ENCODE measurements at places on chromosomes 6 and 20.

- DNase-seq: no peak
Observed at GRCh38 chr6:133894795-133895358, 6.0 kb downstream of the TCF21 start.

GRCh38 chr20:45461225-45461624 lies 8.3 kb upstream of the WFDC2 start:
- DNase-seq: no peak

DNA sequence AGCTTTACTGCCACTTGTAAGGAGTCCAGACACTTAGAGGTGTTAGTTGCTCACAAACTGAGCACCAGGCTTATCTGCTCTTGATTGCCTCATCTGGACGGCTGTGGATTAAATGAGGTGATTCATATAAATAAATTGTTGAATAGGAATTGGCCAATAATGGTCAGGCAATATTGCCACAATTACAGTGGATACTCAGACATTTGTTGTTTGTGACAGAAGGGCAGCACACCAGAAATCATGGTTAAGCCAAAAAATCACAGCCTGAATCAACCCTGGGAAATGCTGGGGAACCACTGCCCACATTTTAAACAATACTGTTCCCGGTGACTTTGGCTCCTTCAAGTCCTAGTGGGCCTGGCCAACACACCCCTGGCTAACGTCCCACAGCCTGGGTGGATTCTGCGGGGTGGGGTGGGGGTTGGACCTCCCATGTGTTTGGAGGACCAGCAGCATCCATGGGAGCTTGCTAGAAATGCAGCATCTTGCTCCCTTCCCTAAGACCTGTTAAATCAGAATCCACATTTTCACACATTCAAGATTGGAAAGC lies 29.5 kb upstream of the SPDEF start:
- DNase-seq: no peak

DNA sequence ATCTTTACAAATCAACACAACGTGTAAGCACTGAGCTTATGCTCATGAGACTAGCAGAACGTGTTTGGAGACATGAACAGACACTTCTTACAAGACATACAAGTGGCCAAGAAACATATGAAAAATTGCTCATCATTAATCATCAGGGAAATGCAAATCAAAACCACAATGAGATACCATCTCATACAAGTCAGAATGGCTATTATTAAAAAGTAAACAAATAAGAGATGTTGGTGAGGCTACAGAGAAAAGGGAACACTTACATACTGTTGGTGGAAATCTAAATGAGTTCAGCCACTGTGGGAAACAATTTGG lies 327.9 kb upstream of the SOX4 start:
- no peak for DNase-seq

DNA sequence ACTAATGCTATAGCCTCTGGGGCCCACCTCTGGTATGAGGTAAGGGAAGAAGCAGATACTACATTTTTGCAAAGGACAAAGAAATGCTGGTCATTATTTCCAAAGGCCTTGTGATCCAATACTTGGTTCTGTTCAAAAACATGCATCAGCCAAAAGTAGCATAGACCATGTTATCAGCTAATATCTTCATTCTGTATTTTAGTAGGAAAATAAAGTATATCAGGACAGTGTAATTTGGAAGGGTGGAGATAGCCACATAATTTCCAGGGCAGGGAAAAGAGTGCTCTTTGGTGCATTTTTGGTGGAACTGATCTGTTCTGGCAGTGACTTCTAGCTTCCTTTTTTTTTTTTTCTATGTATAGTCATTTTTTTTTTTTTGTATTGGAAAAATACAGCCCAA lies 258.0 kb upstream of the SOX4 start:
- DNase-seq: no peak

- DNase-seq: no peak
Observed at GRCh38 chr6:53412751-53413150, 64.0 kb upstream of the ELOVL5 start.

DNA sequence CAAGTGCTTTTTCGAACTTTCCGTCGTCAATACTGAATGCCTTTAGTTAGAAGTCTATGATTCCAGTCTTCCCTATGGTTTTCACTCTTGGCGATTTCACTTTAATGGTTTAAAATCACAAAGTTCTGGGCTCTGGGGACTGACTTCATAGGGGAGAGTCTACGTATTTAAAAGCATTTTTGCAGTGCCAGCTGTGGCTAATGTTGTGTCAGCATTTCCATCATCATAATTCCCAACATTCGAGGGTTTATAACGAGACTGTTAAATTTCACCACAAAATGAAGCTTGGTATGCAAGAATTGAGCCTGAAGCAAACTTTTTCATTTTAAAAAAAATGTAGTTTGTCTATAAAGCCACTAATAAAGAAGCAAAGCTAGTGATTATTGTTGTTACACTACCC lies 242.7 kb downstream of the SOX4 start:
- no peak for DNase-seq

- DNase-seq: no peak
Observed at GRCh38 chr20:24321973-24322372, 147.5 kb upstream of the SYNDIG1 start.

- DNase-seq: no peak
Observed at GRCh38 chr6:2810092-2810671, 31.5 kb downstream of the SERPINB1 start.

- no peak for DNase-seq
Observed at GRCh38 chr6:155447949-155448348, 7.7 kb downstream of the NOX3 start.

GRCh38 chr6:146860583-146860982 lies 261.8 kb downstream of the ADGB start:
- no peak for DNase-seq

DNA sequence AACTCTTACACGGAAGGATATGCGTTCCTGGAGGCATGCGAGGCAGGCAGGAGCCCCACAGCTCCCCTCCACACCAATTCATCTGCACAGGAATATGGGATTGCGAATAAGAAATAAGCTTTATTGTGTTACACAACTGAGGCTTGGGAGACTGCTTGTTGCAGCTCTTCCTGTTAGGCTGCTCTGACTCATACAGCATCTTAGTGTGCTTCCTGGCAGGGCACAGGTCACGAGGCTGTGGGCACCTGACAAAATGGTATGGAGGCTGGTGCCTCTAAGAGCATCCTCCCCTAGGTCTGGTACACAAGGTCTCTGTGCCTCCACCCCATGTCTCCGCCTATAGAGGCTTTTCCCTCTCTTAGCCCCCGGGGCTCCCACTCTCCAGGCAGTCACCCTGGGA lies 6.8 kb downstream of the SLC22A3 start:
- no peak for DNase-seq

DNA sequence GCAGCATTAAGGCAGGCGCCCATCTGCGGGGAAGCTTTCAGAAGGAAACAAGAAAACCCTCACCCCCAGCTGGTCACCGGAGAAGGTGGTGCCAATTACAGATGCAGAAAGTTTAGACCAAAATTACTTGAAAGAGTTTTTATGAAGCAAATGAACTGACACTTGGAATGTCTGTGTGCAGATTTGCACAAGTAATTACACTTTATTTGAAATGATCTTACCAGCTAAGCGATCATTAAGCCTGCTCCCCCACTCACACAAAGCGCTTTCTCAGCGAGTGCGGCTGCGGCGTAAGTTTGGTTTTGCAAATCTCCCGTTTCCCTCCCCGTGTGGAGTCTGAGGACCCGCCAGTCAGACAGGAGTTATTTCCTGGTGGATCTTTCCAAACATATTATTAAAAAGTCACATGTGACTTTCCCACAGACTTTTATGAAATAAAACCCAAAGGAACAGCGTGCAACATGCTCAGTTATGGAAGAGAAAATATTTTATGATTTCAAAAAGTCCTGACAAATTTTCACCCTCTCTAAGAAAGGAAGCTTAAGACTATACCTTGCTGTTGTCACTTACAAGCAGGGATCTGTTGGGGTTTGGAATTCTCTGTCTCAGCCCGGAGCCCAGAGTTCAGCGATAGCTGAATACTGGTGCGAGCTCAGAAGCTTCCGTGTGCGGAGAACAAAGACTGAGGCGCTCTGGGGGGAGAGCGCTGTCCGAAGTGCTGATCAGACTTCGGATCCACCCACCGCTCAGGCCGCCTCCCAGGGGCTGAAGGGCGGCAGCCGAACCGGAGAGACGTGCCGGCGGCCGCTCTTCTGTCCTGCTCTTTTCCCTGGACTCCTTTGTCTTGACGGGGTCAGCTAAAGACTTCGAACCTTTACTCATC lies 2.7 kb upstream of the MYT1 start:
- no peak for DNase-seq

GRCh38 chr6:154909821-154910220 lies 85.3 kb upstream of the TIAM2 start:
- DNase-seq: no peak

DNA sequence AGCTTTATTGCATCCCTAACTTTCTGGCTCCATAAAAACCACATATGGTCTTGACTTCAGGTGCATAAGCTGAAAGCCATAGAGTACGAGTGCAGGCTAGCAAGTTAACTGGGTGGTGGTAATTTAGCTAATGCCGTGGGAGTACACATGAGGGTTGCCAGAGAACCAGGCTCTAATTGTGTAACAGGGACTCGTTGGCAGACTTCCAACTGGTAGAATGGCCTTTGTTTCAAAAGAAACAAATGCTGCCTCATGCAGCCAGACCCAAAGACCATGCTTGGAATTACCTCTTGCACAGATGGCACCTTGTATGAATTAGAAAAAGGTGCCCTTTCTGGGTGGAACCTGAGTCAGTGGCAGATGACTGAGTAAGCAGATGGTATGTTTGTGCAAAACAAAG lies 73.2 kb downstream of the LY86 start:
- no peak for DNase-seq

GRCh38 chr6:111769365-111770152 lies 103.7 kb downstream of the FYN start:
- no peak for DNase-seq

DNA sequence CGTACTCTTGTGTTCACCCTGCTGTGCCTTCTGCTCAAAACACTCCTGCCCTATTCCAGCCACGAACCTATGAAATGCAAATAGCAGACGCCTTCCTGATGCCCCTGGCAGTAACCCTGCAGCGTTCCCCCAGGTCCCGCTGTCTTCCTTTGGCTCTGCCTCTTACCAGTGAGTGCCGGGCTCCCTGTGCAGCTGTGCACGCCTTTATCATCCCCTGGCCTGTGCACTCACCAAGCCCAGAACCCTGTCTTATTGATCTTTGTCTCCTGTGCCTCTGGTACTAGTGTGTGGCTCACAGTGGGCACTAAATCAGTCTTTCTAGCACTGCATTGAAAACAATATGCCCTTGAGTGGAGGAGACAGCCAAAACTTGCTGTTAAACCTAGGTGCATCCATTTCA lies 19.7 kb downstream of the ZDHHC14 start:
- no peak for DNase-seq

DNA sequence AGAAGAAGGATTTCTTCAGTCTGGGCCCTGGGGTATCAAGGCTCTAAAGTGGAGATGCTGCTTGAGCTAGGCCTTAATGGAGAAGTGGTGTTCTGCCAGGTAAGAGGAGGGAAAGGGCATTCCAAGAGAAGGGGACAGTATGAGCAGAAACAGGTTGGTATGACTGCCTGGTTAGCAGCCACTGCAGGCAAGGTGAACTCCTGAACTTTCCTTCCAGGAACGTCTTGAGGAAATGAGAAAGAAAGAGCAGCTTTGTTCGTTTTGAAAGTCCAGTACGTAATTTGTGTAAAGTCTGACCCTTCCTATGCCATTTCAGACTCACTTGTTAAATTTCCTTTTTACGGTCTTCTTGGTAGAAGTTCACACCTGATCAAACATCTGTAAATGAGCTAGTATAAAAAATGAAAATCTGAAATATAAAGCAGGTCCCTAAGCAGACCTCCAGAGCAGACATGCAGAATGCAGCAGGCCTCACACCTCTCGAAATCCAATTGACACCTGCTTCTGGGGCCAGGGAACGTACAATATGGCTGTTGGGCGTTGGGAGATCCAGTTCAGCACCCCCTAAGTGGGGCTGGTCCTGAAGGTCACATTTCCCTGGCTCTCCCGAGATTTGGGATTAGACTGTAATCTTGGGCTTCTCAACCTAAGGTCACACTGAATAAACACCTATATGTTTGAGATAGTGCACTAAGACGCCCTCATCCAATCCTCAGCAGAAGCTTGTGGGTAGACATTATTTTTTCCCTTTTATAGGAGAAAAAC lies 33.6 kb downstream of the MYLK4 start:
- DNase-seq: no peak

GRCh38 chr6:20879121-20879520 lies 344.9 kb downstream of the CDKAL1 start:
- no peak for DNase-seq

GRCh38 chr20:59013959-59014608 lies 5.1 kb upstream of the TUBB1 start:
- no peak for DNase-seq

GRCh38 chr6:24078200-24078599 lies 47.8 kb upstream of the NRSN1 start:
- DNase-seq: no peak

DNA sequence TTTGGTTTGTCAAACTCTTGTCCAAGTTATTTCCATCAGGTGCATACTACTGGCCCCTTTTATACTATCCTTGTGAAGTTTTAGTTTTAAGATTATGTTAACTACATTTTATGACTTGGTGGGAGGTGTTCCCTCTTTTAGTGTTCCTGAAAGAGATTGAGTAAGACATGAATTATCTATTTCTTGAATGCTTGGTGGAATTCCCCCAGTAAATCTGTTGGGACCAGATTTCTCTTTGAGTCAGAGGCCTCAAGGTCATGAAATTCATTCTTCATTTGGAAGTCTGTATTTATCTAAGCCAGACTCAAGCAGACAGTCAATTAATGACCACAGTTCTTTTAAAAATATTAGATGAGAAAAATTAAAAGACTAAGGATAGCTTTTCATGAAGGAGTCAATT lies 81.3 kb downstream of the MOXD1 start:
- DNase-seq: no peak

- DNase-seq: no peak
Observed at GRCh38 chr6:43733471-43734293, 36.3 kb upstream of the VEGFA start.

- no peak for DNase-seq
Observed at GRCh38 chr6:17865798-17866725, 121.4 kb downstream of the KIF13A start.

DNA sequence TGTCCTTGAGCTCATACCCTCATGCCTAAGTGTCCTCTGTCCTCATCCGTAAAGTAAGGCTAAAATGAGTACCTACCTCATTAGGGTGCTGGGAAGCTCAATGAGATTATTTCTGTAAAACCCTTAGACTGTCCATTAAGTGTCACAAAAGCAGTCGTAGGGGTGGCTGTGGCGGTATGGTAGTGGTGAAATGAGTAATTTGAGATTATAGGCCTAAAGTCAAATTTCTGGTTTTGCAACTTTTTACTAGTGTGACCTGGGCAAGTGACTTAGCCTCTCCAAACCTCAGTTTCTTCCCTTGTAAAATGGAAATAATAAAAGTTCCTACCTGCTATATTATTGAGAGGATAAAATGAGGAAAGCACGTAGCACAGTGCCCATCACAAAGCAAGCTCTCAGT lies 148.2 kb upstream of the AKAP12 start:
- no peak for DNase-seq

- DNase-seq: no peak
Observed at GRCh38 chr6:159913862-159914564, 23.2 kb downstream of the MAS1 start.

- DNase-seq: no peak
Observed at GRCh38 chr6:108442770-108443520, 117.8 kb upstream of the FOXO3 start.

GRCh38 chr20:60403105-60403741 lies 445.0 kb downstream of the CDH26 start:
- DNase-seq: no peak

GRCh38 chr6:16783509-16783908 lies 22.2 kb upstream of the ATXN1 start:
- DNase-seq: no peak

- DNase-seq: no peak
Observed at GRCh38 chr6:7269816-7270215, 43.2 kb downstream of the SSR1 start.

GRCh38 chr6:38273325-38273724 lies 366.4 kb downstream of the BTBD9 start:
- DNase-seq: no peak
